ENCODE measurements at places on chromosomes 16 and 17.

GRCh38 chr17:17935321-17936271, 36.6 kb downstream of the TOM1L2 start:
- no peak for DNase-seq

GRCh38 chr17:2230877-2231276, 72.7 kb downstream of the SMG6 start:
- no peak for DNase-seq

GRCh38 chr17:6591599-6592158, 35.3 kb upstream of the PITPNM3 start:
- no peak for DNase-seq

- DNase-seq = no peak
Observed at GRCh38 chr17:44548376-44549230, 8.7 kb upstream of the FZD2 start.

DNA sequence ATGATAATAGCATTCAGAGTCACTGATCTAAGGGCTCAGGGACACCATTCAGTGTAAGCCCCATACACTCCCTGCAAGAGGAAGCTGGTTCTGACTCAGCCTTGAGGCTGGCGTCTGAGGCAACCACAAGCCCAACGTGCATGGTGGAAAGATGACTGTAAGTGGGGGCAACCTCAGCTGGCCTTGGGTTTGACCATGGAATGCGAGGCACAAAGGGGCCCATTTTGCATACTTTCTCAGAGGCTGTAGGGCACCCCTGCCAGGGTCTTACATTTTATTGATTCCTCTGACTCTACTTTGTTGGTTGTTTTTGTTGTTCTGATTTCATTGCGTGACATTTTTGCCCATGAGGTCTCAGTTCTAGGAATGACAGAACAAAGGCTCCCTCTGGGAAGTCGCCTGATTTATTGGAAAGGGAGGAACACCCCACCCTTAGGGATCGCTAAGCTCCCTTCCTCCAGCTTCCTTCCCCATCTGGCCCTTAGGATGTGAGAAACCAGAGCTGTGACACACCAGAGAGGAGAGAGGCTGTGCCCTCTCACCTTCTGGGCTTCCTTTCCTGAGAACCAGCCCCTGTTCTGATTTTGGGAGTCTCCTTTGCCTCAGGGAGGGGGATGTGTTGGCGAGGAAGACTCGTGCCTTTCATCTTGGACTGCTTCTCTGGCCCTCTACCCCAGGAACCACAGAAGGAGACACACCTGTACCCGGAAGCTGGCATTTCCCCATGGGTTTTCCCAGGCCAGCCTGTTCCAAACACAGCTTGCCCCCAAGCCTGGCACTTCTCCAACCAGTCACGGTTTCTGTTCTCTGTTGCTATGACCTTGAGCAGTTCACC, 5.6 kb upstream of the CIITA start:
- peak; percentile 66 for DNase-seq

DNA sequence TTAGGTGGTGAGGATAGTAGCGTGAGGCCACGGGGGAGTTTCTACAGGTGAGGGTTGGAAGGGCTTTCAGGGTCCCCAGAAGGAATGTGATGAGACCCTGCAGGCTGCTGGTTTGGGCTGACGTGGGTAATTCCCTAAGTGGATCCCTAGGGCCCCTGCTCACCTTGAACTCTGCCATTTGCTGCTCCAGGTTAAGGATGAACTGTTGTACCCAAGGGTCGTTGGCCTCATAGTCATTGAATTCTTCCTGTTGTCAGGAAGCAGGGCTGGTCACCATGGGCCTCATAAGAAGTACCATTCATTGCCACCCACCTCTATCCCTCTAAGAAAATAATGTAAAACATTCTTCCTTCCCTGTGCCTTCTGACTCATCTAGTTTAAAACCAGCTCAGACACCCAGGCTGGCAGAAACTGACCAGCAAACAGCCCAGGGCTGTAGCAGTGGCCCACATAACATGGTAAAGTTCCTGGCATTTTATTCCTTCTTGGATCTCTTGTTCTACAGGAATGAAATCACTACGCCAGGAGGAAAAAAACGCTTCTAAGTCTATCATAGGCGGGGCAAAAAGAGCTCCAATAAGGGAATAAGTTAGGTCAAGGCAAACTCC, 27.6 kb downstream of the FCSK start:
- no peak for DNase-seq

Measured in GM20000 (cell line).